ENCODE measurements at places on chromosomes 6 and 20. TPM values are rescaled to one million over a fixed set of nuclear protein-coding genes. Genes with fewer than 3 reads are reported as not detected.

The CRISP3 gene
- total RNA-seq, result not detected

The CAGE1 gene
- not detected for total RNA-seq

The RHAG gene
- total RNA-seq, result not detected

The KLC4 gene
- 9.9 TPM for total RNA-seq

The TMEM244 gene
- total RNA-seq, result not detected

The PREX1 gene
- 4.9 TPM for total RNA-seq

The CPXM1 gene
- 85.5 TPM for total RNA-seq

The GGTLC1 gene
- not detected for total RNA-seq

The SLC22A3 gene
- 6.3 TPM for total RNA-seq

The MATN4 gene
- not detected for total RNA-seq

The DLK2 gene
- total RNA-seq, result not detected

The AKAP12 gene
- total RNA-seq, result 30.6 TPM
